ENCODE measurements at places on chromosomes 6 and 20.

- no peak for DNase-seq
These were observed 1.7 kb downstream of the ADGRF4 start for GRCh38 chr6:47700053-47700452.

- DNase-seq = peak; percentile 26
These were observed 10.2 kb upstream of the PRND start for GRCh38 chr20:4711511-4711910.

DNA sequence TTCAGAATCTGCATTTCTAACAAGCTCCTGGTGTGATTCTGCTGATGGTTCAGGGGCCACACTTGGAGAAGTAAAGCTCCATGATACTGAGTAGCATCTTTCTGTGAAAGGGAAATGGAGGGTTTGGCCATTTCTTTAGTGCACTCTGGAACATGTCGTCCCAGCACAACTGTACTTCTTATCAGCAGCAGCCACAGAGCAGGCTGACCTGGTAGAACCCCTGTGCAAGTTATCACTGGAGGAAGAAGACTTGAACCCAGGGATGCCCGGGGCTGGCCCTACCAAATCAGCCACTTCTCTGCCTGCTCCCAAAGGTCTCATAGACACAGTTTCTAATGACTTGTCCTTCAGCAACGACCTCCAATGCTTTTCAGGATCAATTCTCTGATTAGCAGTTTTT, 354.7 kb upstream of the PLCB4 start:
- no peak for DNase-seq

DNA sequence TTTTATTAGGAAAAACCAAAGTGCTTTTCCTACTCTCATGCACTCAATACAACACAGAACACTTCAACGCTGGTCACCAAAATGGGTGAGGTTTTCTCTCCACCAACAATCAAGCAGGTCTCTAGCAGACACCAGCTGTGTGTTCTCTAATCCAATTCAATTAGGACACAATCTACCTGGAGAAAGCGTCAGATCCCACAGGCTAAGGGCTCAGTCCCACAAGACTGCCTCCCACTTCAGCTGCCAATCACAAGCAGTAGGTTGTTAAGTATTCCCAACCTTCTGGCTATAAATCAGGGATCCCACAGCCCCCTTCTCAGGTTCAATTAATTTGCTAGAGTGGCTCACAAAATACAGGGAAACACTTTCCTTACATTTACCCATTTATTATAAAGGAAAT, 47.7 kb downstream of the STMND1 start:
- no peak for DNase-seq

DNA sequence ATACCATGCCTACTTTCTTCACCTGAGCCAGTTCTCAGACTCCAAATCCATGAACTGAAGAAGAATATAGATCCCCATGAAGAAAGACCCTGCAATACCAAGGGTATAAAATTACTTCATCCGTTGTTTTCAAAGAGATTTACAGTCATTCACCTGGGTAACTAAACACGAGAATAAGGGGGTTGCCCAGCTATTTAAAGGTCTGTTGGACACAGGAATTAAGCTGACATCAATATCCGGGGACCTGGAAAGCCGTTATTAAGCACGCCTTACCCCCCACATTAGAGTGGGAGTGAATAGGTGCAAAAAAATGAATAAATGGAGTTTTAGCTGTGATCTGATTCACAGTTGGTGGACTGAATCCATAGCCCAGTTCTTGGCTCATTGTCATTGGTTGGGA, 28.9 kb downstream of the CLVS2 start:
- DNase-seq = no peak

GRCh38 chr6:12328701-12329100, 38.5 kb downstream of the EDN1 start:
- DNase-seq = no peak

GRCh38 chr20:38049800-38050199, 16.3 kb downstream of the RPRD1B start:
- DNase-seq = no peak

- DNase-seq = no peak
These were observed 42.2 kb downstream of the ZNF292 start for GRCh38 chr6:87197547-87197946.

GRCh38 chr6:138405816-138406413, 1.9 kb downstream of the HEBP2 start:
- no peak for DNase-seq

DNA sequence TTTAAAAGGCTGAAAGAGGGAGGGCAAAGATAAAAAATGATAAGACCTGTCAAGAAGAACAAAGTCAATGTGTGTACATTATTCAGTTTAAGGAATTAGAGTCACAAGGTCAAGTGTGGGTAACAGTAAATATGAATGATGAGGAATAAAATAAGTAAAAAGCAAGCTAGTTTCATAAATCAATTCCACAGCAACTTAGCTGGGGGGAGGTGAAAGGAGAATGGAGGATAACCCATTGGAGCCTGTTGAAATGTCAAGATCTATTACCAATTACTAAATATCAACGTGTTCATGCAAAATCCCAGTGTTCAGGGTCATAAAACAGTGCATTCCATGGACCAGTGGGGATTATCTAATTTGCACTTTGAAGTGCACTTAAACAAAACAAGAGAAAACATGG, 242.9 kb downstream of the TBX18 start:
- DNase-seq = no peak

DNA sequence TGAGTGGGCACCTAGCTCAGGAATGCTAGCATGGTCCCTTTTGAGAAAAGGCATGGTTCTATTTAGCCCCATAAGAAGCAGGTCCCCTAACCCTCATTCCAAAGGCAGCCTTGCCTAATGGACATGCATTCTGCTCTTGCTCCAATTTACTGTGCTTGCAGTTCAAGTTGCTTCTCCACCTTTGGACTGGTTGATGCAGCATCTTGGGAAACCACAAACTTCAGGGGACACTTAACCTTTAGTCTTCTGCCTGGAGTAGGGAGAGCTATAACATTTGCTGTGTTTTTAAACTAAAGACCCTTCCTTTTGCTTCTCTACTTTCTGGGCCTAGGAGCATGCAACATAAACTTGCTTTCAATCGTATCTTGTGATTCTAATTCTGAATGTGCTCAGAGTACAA, 5.1 kb upstream of the PHF3 start:
- no peak for DNase-seq

- DNase-seq = no peak
These were observed 8.8 kb downstream of the GSTA2 start for GRCh38 chr6:52754443-52754842.

DNA sequence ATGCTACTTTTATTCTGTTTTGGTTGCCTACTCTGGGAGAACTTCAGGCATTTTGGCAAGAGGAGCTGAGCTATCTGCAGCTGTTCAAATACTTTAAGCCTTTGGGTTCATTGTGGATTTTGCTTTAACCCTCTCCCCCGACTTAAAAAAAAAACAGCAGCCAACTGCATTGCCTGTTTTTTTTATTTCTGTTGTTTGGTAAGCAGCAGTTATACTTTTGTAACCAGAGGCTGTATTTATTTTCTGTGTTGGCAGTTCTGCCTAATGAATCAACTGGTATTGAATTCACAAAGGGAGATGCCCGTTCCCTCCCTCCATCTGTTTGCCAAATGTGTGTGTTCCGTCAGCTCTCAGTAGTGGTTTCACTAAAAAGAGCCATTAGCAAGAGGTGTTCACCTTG, 484.0 kb downstream of the UTRN start:
- no peak for DNase-seq

DNA sequence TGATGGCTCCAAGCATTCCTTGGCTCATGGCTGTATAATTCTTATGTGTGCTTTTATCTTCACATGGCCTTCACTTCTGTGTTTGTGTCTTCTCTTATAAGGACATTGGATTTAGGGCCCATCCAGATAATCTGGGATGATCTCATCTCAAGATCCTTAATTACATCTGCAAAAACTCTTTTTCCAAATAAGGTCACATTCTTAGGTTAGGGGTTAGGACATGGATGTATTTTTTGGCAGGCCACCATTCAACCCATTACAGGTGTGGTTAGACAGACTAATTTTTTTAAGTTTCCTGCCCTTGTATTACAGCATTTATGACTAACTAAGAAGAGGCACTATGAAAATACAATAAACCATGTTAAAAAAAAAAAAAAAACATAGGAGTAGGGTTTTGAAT, 254.0 kb downstream of the TPBG start:
- DNase-seq = no peak

GRCh38 chr6:149284904-149285303, 32.6 kb upstream of the TAB2 start:
- DNase-seq = no peak

DNA sequence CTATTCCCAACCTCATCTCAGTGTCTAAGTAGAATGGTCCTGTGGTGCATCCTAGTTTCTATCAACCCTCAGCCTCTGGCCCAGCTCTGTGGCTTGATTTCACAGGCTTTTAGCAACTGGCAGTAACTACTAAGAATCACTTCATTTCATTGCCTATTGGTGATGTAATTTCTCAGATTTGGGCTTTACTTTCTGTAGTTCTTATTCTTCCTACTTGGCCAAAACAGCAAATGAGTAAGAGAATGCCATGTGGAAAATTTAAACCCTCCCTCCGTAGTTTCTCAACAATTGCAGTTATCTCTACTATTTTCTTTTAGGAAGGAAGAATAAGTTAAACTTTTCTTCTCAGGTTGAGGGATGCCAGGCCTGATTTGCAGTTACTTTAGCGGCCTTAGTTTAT, 387.3 kb downstream of the CDKAL1 start:
- no peak for DNase-seq

- DNase-seq = no peak
These were observed 10.4 kb downstream of the COX7A2 start for GRCh38 chr6:75233092-75233615.

- no peak for DNase-seq
These were observed 38.5 kb downstream of the HTR1B start for GRCh38 chr6:77424761-77425160.

GRCh38 chr6:82045965-82046756, 201.4 kb downstream of the IBTK start:
- DNase-seq = no peak

GRCh38 chr6:66533921-66534404, 826.9 kb upstream of the EYS start:
- DNase-seq = no peak

GRCh38 chr20:37943033-37943432, 40.1 kb downstream of the VSTM2L start:
- no peak for DNase-seq

GRCh38 chr20:64011366-64011779, 24.6 kb upstream of the C20orf204 start:
- DNase-seq = no peak

DNA sequence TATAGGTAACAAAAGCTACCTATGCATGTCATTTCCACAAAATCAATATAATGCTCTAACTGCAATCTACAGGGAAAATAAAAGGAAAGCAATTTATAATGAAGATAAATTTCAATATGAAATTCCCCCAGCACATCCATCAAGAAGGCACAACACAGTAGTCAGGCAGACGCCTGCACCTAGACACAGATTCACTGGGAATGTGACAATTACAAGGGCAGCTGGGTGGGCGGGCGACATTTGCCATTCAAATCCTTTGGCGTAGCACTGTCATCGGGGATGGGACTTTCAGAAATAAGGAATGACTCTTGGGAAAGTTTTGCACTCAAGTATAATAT, 60.4 kb downstream of the SULF2 start:
- no peak for DNase-seq

GRCh38 chr20:36819659-36820058, 46.1 kb upstream of the DSN1 start:
- DNase-seq = no peak

DNA sequence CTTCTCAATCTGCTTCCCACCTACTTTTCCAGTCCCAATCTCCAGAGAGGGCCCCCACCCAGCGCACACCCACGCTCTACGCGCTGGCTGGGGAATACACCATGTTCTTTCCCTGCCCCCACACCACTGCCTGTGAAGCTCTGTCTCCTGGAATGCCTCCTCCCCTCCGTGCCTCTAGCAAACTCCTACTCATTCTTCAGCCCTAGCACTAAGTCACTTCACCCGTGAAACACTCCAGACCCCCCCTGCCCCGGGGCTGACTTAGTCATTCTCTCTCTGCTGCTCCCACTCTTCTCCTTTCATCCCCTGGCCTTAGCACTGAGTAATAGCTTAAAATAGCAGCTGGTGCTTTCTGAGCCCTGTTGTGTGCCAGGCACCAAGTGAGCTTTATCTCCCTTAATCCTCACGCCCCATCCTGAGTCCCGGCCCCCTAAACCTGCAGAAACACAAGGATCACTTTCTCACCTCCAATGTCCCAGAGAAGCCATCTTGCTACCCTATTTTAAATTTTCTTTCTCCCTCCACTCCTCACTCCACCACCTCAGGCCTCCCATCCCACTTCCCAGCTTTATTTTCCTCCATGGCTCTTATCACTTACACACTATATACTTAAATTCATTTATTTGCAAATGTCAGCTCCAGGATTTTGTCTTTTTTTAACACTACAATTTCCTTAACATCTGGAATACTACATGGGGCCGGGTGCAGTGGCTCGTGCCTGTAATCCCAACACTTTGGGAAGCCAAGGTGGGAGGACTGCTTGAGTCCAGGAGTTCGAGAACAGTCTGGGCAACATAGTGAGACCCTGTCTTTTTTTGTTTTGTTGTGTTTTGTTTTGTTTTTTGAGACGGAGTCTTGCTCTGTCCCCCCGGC, 6.3 kb upstream of the PARD6B start:
- DNase-seq = no peak

- no peak for DNase-seq
These were observed 36.0 kb downstream of the ANKRD6 start for GRCh38 chr6:89468998-89469397.

DNA sequence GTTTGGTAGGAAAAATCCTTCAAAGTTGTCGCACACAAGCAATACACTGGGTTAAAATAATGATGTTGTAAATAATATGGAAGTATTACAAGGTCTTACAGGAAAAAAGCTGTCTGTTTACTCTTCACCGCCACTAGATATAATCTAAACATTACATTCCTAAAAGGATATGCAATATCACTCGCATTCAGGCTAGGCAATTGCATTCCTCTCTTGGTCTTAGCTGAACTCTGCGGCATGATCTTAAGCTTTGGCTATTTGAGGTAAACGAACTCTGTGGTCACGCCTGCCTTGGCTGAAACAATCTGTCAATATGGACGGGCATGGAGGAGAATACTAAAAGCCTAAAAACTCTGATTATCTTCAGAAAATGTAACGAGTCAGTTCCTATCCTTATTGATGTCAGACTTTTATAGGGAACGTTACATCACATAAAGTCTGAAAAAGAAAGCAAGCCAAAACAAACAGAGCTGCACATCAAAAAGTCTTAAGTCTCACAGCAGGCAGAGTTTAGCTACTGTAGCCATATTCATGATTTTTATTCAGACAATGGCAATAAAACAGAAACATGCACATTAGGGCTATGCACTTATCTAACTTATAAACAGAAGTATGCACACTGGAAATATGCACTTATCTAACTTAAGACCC, 30.8 kb upstream of the FILIP1 start:
- peak; percentile 57 for DNase-seq

Data from OCI-M1 (cell line).